ENCODE measurements at places on chromosomes 12 and 14.

DNA sequence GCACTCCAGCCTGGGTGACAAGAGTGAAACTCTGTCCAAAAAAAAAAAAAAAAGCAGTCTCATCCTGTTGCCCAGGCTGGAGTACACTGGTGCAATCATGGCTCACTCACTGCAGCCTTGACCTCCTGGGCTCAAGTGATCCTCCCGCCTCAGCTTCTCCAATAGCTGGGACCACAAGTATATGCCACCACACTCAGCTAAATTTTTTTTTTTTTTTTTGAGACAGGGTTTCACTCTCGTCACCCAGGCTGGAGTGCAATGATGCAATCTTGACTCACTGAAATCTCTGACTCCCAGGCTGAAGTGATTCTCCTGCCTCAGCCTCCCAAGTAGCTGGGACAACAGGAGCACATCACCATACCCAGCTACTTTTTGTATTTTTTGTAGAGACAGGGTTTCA lies 5.2 kb upstream of the CNPY2 start:
- DNase-seq: no peak

DNA sequence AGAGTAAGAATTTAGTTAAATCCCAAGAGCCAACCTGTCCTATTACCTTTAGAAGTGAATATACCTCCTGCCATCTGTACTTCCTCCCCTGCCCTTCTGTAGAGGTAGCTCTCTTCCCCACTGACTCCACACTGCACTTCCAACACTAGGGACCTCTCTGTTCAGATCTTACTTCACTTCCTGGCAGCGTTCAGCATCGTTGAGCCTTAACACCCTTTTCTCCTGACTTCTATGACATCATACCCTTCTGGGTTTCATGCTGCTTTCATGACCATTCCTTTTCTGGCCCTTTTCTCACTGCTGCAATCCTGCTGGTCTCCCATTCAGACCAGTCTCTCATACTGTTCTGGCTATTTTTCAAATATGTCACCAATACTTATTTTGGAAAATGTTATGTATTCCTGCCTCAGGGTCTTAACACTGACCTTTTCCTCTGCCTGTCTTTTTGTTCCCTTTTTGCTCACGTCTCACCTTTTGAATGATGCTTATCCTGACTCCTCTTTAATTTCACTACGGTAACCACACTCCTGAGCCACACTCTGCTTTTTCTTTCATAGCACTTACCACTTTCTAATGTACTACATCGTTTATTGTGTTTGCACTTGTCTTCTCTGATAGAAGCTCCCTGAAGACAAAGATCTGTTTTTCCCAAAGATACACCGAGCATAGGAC lies 67.6 kb downstream of the PLEKHA5 start:
- DNase-seq: no peak

DNA sequence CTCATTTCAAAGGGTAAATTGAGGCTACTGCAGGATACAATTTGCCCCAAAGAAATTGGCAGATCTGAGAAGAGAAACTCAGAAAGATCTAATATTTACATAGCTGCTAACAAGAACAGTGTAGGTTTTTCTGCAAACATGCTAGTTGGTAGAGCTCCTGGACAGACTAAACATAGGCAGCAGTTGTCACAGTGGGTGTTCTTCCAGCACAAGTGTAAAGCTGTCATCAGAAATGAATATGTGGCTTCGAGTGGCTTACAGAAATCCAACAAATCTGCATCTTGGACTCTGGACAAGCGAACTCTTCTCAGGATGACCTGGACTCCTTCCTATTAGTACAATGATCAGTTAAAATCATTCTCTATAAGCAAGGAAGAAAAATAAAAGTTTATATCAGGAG lies 5.9 kb downstream of the CBX5 start:
- no peak for DNase-seq

DNA sequence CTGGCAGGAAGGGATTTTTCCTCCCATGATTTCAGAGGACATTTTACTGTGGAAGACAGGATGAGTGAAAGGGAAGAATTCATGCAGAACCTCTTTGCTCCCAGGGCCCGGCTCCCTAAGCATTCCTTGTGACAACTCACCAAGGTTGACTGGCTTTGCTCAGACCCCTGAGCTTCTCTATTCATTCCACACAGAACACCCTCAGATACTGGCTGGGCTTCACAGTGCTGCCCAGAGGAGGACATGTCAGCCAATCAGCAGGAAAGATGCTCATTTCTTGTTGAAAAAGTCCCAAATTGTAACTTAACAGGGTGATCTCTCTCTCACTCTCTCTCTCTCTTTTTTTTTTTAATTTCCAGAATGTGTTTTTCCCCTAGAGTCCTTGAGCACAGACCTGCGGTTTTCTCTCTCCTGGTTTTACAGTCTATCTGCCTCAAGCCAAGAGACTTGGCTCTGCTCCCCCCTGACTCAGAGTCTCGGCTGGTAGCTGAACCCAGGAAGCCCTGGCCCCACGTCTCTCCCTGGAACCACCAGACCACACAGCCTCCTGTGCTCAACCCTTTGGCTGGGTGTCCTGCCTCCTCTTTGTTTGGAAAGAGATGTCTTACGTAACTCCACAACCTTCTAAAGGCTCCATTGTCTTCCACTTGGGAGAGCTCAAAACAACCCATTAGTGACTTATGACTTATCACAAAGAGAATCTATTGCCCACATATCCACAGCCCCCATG lies 43.9 kb downstream of the SSPN start:
- no peak for DNase-seq

GRCh38 chr12:87922736-87923135 lies 106.5 kb downstream of the C12orf50 start:
- no peak for DNase-seq

DNA sequence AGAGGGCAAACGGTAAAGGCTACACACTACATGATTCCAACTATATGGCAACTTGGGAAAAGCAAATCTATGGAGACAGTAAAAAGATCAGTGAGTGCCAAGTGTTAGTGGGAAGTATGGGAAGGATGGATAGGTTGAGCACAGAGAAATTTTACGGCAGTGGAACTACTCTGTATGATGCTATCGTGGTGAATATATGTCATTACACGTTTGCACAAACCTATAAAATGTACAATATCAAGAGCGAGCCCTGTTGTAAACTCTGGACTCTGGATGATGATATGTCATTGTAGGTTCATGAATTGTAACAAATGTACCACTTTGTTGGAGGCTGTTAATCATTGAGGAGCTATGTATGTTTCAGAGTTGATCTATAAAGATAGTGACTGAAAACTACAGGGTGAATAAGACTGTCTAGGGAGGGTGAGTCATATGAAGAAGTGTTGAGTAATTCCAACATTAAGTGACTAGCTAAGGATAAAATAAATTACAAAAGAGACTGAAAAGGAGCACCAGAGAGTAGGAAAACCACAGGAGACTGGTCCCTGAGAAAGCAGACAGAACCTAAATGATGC lies 349.2 kb upstream of the LMO3 start:
- DNase-seq: no peak

DNA sequence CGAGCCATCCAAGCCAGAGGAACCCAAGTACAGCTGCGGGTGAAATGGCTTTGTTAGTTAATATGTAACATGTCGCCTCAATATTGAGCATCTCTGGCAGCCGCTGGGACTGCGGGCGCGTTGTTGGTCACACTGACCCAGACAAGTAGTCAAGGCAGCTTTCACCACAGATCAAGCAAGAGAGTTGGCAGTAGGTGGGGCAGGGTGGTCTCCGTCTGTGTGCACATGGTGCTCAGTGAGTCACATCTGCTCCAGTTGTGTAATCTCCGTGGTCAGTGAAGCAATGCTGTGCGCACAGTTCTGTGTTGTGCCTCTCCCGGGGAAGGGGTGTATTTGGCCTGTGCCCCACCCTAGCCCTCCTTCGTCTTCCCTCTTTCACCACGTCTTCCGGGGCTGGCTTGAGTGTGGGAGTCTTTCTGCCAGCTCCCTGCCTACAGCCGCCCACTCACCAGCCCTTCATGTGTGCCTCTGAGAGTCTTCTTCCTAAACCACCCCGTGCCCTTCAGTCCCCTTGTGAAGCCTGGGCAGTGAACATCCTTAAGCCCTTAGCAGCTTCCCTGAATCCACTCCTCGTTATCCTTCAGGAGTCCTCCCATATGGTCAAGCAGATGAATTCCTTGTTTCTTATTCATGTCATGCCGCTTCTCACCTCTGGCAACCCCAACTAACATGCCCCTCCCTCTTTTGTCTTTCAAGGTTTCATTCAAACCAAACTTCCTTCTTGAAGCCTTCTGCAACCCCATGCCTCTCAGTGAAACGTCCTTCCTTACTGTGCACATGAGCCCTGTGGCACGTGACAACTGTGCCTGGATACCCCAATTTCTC lies 242.1 kb downstream of the CACNA1C start:
- no peak for DNase-seq

- no peak for DNase-seq
Observed at GRCh38 chr12:9606736-9607372, 862 bp downstream of the KLRB1 start.

GRCh38 chr12:93106910-93107309 lies 177.8 kb upstream of the EEA1 start:
- DNase-seq: no peak

GRCh38 chr14:74612350-74613021 lies 449 bp upstream of the LTBP2 start:
- DNase-seq: peak; percentile 74

- DNase-seq: no peak
Observed at GRCh38 chr12:89153341-89153740, 199.0 kb downstream of the DUSP6 start.

DNA sequence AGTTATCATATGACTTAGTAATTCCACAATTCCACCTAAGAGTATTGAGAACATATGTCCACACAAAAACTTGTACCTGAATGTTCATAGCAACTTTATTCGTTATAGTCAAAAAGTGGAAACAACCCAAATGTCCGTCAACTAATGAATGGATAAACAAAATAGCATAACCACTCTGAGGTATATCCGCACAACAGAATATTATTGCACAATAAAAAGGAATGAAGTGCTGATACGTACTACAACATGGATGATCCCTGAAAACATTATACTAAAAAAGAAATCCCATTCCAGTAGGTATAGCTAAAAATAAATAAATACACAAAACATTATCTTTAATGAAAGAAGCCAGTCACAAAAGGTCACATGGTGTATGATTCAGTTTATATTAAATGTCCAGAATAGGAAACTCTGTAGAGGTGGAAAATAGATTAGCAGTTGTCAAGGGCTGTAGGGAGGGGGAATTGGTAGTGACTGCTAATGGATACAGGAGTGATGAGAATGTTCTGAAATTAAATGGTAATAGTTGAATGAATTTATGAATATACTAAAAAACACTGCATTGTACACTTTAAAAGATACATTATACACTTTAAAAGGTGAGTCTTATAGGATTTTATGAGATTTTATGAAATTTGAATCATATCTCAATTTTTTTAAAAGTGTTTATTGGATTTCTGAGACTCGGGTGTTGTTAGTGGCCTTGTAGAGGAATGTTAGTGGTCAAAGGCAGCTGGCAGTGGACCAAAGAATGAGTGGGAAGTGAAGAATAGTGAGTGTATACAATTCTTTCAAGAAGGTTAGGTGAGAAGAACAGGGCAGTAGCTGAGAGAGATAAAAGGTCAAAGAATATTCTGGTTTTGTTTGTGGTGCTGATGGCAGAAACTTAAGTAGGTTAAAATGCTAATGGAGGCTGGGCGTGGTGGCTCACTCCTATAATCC lies 36.3 kb upstream of the BAZ1A start:
- no peak for DNase-seq

DNA sequence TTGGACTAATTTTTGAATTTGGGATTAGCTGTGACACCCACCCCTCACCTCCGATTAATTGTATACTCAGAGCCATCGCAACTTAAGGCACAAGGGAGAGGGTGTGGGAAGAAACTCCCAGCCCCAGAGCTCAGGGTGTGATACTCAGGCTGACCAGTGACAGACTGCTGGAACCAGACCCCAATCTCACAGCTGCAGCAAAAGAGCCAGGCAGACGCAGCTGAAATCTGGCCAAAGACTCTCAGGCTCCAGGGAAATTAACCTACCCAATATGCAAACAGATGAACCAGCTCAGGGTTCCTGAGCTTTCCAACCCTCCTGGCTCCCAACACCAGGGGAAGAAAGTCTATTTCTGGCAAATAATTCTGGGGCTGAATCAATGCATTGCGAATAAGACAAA lies 30.5 kb downstream of the ANAPC7 start:
- DNase-seq: no peak

- no peak for DNase-seq
Observed at GRCh38 chr12:39440101-39440500, 2.8 kb downstream of the KIF21A start.

DNA sequence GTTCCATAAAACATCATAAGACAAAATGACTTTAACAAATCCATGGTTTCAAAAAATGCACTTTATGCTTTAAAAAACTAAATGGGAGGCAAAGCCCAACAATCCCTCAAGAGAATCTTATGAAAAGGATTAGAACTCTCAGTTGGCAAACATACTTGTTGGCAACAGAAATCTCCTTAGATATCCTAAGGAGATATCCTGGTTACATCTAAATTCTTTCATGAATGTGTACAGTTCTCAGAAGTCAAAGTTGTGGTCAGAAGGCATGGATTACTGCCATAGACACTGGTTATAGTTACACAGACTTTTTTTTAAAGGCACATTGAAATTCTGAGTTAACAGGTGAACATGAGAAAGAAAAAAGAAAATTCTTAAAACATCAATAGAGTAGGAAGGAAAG lies 17.5 kb upstream of the ISM2 start:
- no peak for DNase-seq

DNA sequence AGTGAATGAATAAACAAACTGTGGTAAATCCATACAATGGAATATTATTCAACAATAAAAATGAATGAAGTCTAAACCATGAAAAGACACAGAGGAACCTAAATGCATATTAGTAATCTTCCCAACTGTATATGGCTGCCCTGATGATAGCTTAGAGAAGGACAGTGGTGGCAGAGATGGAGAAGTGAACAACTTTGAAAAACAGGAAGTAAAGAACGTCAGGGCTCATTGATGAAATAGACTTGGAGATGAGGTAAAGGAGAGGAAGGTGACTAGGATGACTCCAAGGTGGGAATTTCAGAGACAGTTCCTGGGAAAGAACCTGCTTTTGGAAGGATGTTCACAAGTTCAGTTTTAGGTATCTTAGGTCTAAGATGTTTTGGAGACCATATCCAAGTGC lies 36.3 kb upstream of the NT5DC3 start:
- DNase-seq: no peak

DNA sequence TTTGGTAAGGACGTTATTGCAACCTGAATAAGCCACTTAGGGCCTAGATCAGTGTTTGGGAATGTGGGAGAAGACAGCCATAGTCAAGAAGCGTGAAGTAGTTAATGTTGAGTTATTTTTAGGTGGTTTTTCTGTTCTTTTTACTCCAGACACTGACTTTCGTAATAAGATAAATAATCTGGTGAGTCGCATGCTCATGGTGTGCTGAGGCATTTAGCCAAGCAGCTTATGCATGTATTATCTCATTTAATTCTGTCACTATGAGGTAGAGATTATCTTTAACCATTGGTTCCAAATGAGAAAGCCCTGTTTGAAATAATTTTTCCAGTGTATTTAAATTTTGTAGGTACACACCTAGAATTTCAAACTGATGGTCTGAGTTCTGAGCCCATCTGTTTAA lies 67.3 kb downstream of the RCOR1 start:
- no peak for DNase-seq

DNA sequence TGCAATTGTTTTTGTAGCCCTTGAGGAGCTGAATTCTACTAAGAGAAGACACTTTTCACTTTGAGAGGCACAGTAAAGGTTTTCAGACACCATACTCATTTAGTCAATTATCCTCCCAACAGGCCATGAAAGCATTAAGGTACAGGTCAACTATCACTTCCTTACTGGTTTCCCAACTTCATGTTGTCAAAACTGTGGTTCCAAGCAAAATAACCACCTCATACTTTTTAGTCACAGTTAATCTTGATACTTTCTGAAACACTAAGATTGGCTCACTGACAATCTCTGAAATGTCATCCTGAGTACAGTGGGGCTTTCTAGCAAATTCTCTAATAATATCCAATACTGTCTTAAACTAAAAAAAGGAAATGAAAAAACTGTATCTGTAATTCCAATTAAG lies 71.7 kb downstream of the SLC2A13 start:
- DNase-seq: no peak
